Cerebellum (tissue), 4 donors: ENCODE measurements at places on chromosomes 5 and 9. TPM values are rescaled to one million over a fixed set of nuclear protein-coding genes. Genes with fewer than 3 reads are reported as not detected.

LSM11 gene
- 61.5 TPM for total RNA-seq

CAMK4 gene
- 75.1 TPM for total RNA-seq

HOMER1 gene
- 59.3 TPM for total RNA-seq

PCDHGA9 gene
- 24.6 TPM for total RNA-seq

CFAP90 gene
- 2.7 TPM for total RNA-seq

TNFSF8 gene
- total RNA-seq = 0.18 TPM

CDO1 gene
- total RNA-seq = 63.2 TPM

SPINK13 gene
- total RNA-seq = not detected
